Stimulated activated CD8-positive, alpha-beta memory T cell treated with anti-CD3 and anti-CD28 coated beads, Interleukin-4, amount 100 ng/mL, for 24 hours (primary cell): ENCODE measurements at places on chromosomes 16 and 17.

DNA sequence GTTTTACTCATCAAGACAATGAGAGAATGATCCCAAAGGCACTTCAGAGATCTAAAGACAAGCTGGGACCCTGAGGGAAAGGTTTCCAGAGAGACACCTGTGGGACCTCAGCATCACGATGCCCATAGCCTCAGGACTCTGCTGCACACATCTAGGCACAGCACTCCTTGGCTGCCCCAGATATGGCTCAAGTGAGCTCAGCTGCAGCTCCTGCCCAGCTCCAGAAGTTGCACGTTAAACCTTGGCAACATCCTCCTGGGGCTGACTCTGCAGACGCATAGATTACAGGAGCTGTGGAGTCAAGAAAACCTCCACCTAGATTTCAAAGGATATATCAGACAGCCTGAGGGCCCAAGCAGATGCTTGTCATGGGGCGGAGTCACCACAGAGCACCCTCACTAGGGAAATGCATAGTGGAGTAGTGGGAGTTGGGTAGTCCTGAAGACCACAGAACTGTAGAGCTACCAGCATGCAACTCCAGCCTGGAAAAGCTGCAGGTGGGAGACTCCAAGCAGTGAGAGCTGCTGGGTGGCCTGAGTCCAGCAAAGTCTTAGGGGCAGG is 582.0 kb downstream of the CDH11 start:
- DNase-seq, result no peak

DNA sequence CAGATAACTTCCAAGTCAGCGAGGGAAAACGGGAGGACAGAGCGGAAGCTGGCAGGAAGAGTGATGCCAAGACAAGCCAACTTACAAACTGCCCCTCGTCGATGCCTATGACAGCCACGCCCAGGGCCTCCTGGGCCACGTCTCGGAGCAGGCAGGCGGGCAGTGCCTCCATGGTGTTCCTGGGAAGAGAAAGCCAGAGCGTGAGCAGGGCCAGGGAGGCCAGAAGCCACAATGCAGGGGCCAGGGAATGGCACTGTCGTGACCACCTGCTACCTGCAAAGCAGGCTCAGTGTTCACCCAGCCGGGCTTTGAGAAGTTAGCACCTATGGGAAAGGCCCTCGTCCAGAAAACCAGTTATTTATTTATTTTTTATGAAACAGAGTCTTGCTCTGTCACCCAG is 4.3 kb downstream of the TK1 start:
- DNase-seq, result no peak

DNA sequence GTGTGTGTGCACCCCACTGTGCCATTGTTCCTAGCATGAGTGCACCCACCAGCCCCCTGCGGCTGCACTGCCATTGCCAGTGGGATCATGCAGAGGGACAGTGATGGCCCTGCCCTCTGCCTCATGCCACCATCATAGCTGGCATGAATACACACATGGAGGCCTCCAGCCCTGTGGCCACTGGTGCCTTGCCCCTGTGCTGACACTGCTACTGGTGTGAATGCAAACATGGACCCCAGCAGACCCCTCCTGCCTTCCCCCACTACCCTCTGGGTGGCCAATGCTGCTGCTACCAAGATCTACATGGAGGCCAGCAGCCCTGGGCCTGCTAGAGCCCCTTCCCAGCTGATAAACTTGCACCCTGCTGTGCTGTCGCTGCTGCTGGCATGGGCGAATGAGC is 995.5 kb upstream of the GOT2 start:
- no peak for DNase-seq

- no peak for DNase-seq
Observed at GRCh38 chr16:78257376-78257728, 157.9 kb downstream of the WWOX start.
